ENCODE measurements at places on chromosomes 1 and 21.

DNA sequence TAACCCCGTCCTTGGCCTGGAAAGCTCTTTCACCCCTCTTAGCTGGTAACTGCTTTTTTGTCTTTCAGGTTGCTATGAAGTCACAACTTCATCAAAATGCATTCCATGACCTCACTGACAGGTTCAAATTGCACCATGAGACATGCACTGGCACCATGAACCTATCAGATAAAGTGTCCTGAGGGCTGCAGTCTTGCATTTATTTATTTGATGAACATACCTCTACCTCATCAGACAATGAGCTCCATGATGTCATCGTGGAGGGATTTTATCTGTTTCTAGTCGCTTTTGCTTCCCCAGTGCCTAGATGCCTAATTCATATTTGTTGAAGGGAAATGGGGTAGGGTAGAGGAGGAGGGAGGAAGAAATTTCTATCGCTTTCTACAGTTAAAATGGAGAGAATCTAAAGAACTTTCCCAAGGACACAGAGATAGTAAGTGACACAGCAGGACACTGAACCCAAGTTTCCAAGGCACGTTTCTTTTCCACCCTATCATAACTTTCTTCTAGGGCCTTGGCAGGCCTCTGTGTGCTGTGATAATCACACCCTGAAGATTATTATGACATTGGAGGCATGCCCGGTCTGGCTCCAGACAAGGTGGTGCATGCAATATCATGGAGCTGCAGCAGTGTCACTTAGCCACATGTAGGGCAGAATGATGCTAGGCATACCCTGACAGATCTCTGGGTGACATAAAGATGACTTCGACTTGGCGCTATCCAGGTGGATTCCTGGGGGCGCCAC is 69.5 kb downstream of the CD58 start:
- peaks cover 7% of the 10 kb centered on the region for H3K36me3 ChIP-seq
- H3K4me3 ChIP-seq: no peak overlapping the region
- peaks cover 62% of the 10 kb centered on the region for H3K4me1 ChIP-seq
- peak overlapping the region; percentile 95 for H3K27ac ChIP-seq
- no peak for DNase-seq
- H3K27me3 ChIP-seq: no peaks in the 10 kb centered on the region

GRCh38 chr1:88946861-88947260 is 45.6 kb downstream of the KYAT3 start:
- H3K4me1 ChIP-seq: peaks cover 7% of the 10 kb centered on the region
- H3K27me3 ChIP-seq: no peaks in the 10 kb centered on the region
- peak overlapping the region; percentile 39 for H3K27ac ChIP-seq

GRCh38 chr1:7287013-7287412 is 484.1 kb upstream of the VAMP3 start:
- no peaks in the 10 kb centered on the region for H3K4me1 ChIP-seq
- DNase-seq: no peak
- H3K36me3 ChIP-seq: no peaks in the 10 kb centered on the region
- H3K4me3 ChIP-seq: no peak overlapping the region

DNA sequence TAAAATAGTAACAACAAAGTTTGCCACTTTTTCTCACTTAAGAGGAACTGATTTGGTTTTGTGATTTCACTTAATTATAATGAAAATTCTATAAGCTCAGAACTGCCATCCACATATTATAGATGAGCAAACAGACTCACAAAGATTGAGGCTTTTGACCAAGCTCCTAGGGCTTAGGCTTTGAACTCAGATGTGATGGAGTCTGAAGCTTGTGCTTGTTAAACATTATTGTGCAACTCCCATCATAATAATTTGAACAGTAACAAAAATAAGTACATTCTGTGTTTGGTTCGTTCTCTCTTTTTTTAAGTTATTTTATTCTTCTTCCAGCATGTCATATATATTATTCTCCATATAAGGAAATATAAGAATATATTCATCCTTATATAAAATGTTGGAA is 403.4 kb downstream of the PTPRC start:
- H3K36me3 ChIP-seq: no peaks in the 10 kb centered on the region
- peaks cover 12% of the 10 kb centered on the region for H3K27me3 ChIP-seq
- H3K27ac ChIP-seq: no peak overlapping the region
- no peak for DNase-seq

DNA sequence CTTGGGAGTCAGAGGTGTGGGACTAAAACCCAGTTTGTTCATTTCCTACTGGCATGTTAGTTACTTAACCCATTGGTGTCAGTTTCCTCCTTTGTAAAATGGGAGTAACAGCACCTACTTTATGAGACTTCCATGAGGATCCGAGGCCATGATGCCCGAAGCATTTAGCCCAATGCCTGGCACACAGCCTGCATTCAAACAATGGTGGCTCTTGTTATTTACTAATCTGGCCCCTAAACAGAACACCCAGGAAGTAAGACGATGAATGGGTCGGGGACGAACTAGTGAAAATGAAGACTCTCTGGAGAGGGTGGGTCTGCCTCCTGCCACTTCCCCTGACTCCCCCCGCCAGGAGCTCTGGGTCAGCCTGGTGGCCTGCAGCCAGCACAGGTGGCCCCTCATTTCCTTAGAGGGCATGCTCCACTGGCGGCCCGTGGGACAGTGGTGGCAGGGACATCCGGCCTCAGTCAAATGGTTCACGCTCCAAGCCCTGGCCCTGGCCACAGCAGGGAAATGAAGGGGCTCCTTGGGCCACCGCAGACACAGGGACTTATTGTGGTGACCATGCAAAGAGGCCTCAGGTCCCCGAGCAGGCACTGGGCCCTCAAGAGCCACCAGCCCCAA is 9.5 kb upstream of the TAS1R2 start:
- peaks cover 17% of the 10 kb centered on the region for H3K27me3 ChIP-seq
- H3K36me3 ChIP-seq: peaks cover 2% of the 10 kb centered on the region
- H3K27ac ChIP-seq: no peak overlapping the region
- no peak for DNase-seq
- no peak overlapping the region for H3K4me3 ChIP-seq

DNA sequence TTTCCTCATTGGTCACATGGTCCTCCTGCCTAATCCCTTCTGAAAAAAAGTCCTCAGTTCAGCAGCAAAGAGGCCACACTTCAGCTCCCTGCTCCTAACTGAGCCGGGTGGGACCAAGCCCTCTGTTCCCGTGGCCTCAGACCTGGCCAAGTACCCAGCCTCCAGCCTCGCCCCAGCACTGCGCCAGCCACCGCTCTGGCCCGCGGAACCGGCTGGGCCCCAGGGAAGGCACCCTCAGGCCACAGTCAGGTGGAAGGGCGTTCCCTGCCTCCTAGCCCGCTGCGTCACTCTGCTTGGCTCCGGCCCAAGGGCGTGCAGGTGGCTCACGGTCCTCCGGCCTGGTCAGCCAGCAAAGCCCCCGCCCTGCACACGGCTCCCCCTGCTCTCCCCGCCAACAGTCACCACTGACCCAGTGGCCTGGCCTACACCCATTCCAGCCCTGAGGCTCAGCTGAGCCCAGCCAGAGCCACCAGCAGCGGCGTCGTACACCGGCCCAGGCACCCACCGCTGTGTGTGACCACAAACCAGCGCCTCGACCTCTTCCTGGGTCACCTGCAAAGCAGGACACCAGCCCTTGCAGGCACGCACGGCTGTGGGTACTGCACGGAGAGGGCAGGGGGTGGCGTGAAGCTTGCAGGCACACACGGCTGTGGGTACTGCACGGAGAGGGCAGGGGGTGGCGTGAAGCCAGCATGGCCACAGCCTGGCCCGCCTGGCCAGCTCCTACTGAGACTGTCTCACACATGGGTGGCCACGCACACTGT is 19.4 kb downstream of the NADK start:
- H3K4me1 ChIP-seq: no peaks in the 10 kb centered on the region
- no peak overlapping the region for H3K4me3 ChIP-seq
- peak overlapping the region; percentile 78 for H3K27ac ChIP-seq
- DNase-seq: no peak
- H3K36me3 ChIP-seq: peaks cover 39% of the 10 kb centered on the region

DNA sequence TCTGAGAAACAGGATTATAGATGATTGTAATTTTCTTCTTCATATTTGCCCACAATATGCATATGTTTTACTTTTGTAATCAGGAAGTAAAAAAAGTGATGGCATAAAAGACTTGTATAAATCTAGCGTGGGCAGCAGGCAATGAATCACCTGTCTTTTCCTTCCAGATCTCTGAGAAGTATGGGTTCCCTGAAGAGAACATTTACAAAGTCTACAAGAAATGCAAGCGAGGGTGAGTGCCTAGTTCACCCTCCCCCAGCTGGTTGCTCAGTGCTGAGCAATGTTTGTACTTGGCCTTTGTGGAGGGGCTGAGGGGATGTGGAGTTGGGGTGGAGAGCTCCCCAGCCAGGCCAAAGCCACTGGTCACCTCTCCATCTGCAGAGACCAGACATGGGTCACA is 30.7 kb downstream of the GRHL3 start:
- peaks cover 6% of the 10 kb centered on the region for H3K4me1 ChIP-seq
- H3K27me3 ChIP-seq: peaks cover 9% of the 10 kb centered on the region

GRCh38 chr1:227884370-227885134 is 63.2 kb downstream of the WNT9A start:
- no peaks in the 10 kb centered on the region for H3K27me3 ChIP-seq
- H3K27ac ChIP-seq: no peak overlapping the region
- DNase-seq: no peak
- H3K4me1 ChIP-seq: peaks cover 15% of the 10 kb centered on the region

- H3K27me3 ChIP-seq: no peaks in the 10 kb centered on the region
- H3K4me3 ChIP-seq: no peak overlapping the region
- DNase-seq: no peak
- no peaks in the 10 kb centered on the region for H3K4me1 ChIP-seq
These were observed 72.1 kb downstream of the DNM3 start for GRCh38 chr1:171913385-171913784.

GRCh38 chr1:151251656-151252470 is 2.7 kb upstream of the PSMD4 start:
- H3K27ac ChIP-seq: no peak overlapping the region
- peaks cover 24% of the 10 kb centered on the region for H3K4me1 ChIP-seq
- no peak overlapping the region for H3K4me3 ChIP-seq
- peak; percentile 17 for DNase-seq
- H3K36me3 ChIP-seq: peaks cover 33% of the 10 kb centered on the region

DNA sequence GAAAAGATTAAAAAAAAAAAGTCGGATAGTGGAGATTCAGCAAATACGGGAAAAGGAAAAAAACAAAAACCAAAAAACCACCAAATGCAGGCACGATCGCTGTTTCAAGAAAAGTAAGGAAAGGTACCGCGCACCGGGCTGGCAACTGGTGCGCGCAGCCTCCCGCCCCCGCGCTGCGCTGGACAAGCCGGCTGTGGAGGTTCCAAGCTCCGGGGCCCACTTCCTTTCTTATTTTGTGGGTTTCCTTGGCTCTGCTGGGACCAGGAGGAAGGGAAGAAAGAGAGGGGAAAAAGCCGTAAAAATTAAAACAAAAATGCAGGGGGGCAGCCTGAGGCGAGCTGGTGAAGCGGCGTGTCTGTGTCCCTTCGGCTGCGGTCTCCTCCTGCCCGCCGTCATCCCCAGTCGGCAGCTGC is 233 bp downstream of the ADAMTS5 start:
- H3K4me3 ChIP-seq: no peak overlapping the region
- H3K4me1 ChIP-seq: no peaks in the 10 kb centered on the region
- H3K36me3 ChIP-seq: peaks cover 1% of the 10 kb centered on the region
- H3K27ac ChIP-seq: no peak overlapping the region
- H3K27me3 ChIP-seq: peaks cover 32% of the 10 kb centered on the region

GRCh38 chr1:33338440-33339211 is 17.7 kb upstream of the A3GALT2 start:
- H3K4me1 ChIP-seq: peaks cover 52% of the 10 kb centered on the region
- no peak for DNase-seq
- H3K4me3 ChIP-seq: no peak overlapping the region

GRCh38 chr21:39029900-39030884 is 153.1 kb downstream of the PSMG1 start:
- H3K27me3 ChIP-seq: peaks cover 37% of the 10 kb centered on the region
- no peak overlapping the region for H3K4me3 ChIP-seq
- DNase-seq: no peak
- no peak overlapping the region for H3K27ac ChIP-seq
- H3K4me1 ChIP-seq: no peaks in the 10 kb centered on the region

GRCh38 chr1:154207262-154207661 is 1.1 kb upstream of the CFAP141 start:
- H3K4me1 ChIP-seq: no peaks in the 10 kb centered on the region
- H3K27ac ChIP-seq: no peak overlapping the region
- peaks cover 51% of the 10 kb centered on the region for H3K36me3 ChIP-seq
- no peak for DNase-seq
- H3K27me3 ChIP-seq: no peaks in the 10 kb centered on the region

- H3K4me3 ChIP-seq: no peak overlapping the region
- H3K27ac ChIP-seq: no peak overlapping the region
- no peak for DNase-seq
These were observed 32.2 kb upstream of the HNRNPU start for GRCh38 chr1:244896550-244896949.

DNA sequence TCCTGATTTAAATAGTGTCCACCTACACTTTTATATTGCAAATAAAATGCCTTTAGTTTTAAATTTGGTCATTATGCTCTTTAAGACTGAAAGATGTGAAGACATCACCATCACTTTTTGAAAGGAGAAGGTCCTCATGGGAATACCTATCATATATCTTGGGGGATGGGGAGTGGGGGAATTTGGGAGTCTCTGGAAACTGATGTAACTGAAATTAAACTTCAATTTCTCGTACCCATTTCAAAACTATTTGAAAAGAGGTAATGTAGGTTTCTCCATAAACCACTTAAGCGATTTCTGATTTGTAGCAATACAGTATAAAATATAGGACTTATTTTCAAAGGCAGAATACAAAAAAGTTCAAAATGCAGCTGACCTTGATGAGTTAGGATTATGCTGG is 924 bp downstream of the EXTL2 start:
- peaks cover 38% of the 10 kb centered on the region for H3K4me1 ChIP-seq
- H3K27ac ChIP-seq: no peak overlapping the region

GRCh38 chr1:151846062-151846568 is 6.5 kb upstream of the C2CD4D start:
- H3K4me1 ChIP-seq: peaks cover 29% of the 10 kb centered on the region
- H3K27me3 ChIP-seq: no peaks in the 10 kb centered on the region
- no peak for DNase-seq
- H3K27ac ChIP-seq: peak overlapping the region; percentile 84
- H3K36me3 ChIP-seq: peaks cover 4% of the 10 kb centered on the region

GRCh38 chr1:211761400-211761799 is 69.2 kb downstream of the LPGAT1 start:
- H3K36me3 ChIP-seq: peaks cover 10% of the 10 kb centered on the region
- no peak overlapping the region for H3K27ac ChIP-seq
- H3K4me3 ChIP-seq: no peak overlapping the region
- H3K4me1 ChIP-seq: no peaks in the 10 kb centered on the region

DNA sequence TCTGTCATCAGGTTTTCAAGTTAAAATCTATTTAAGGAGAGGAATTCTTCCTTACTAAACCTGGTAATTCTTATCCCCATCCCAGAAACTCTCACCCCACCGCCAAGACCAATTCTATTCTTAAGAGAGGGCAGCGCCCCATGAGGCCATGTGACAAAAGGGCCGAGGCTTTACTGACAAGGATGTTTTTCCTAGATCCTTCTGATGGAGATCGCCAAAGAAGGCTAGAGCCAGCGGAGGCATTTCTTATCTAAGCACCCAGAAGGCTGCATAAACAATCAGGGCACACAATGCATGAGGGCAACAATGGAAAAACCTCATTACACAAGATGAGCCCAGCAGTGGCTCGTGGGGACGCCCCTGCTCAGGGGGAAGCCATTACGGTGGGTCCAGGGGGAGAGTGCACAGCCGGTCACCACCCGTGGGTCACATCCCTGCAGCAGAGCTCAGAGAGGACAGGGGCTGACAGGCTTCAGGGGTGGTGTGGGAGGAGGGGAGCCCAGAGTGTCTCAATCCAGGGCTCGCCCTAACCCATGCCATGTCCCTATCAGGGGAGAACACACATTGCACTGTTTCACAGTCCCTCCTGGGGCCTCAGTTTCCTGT is 88.7 kb downstream of the ITPKB start:
- no peak overlapping the region for H3K4me3 ChIP-seq
- peaks cover 44% of the 10 kb centered on the region for H3K36me3 ChIP-seq
- peak overlapping the region; percentile 88 for H3K27ac ChIP-seq
- H3K27me3 ChIP-seq: no peaks in the 10 kb centered on the region

GRCh38 chr1:213820362-213821149 is 167.2 kb upstream of the PROX1 start:
- peaks cover 2% of the 10 kb centered on the region for H3K36me3 ChIP-seq

All from central memory CD8-positive, alpha-beta T cell (primary cell).